ENCODE measurements at places on chromosomes 2 and 18. TPM values are rescaled to one million over a fixed set of nuclear protein-coding genes. Genes with fewer than 3 reads are reported as not detected.

GRCh38 chr2:75800456-75800855, 89.7 kb upstream of the GCFC2 start:
- DNase-seq: no peak

- DNase-seq: no peak
Observed at GRCh38 chr2:11398750-11399437, 54.5 kb upstream of the ROCK2 start.

DNA sequence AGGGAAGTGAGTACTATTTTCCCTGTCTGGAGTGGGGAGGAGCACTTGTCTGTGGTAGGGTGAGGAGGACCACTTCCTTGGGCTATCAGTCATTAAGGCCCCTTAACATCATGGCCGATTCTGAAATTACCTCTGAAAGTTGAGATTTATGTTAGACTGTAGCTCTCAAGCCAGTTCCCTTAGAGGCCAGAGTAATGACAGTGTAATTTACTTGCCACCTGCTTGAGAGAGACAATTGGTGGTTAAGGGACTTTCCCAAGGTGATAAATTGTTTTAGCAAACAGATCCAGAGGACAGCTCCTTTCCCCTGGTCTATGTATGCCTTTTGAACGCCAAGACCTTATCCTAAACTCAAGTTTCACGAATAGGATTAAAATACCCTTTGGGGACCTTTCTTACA, 56.1 kb downstream of the NEDD4L start:
- DNase-seq: no peak

- DNase-seq: no peak
Observed at GRCh38 chr2:86617738-86618137, 5.9 kb downstream of the RNF103 start.

GRCh38 chr2:235577404-235578330, 83.8 kb downstream of the AGAP1 start:
- DNase-seq: no peak

DNA sequence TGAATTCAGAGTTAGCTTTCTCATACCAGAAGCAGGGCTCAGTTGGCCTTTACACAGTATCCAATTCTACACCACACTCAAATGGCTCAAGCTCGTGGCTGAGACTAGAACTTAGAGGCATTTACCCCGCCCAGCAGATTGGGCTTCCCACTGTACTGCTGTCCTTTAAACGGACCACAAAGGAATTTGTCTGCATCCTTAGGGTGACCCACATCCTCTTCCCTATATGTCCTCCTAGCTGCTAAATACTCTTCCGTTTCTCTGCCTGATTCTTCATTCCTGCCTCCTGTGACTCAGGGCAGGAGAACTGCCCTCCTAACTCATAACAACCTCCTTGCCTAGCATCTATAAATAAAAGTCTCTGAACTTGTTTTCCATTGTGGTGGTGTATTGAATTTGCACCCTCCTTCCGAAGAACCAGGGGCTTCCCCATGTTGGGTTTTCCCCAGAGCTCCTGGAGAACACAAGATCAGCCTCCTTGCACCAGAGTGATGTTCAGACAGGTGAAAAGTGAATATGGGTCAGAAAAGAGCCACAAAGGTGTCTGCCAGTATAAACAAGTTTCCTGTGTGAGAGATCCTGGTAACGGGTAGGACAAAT, 32.0 kb upstream of the MC4R start:
- DNase-seq: no peak

DNA sequence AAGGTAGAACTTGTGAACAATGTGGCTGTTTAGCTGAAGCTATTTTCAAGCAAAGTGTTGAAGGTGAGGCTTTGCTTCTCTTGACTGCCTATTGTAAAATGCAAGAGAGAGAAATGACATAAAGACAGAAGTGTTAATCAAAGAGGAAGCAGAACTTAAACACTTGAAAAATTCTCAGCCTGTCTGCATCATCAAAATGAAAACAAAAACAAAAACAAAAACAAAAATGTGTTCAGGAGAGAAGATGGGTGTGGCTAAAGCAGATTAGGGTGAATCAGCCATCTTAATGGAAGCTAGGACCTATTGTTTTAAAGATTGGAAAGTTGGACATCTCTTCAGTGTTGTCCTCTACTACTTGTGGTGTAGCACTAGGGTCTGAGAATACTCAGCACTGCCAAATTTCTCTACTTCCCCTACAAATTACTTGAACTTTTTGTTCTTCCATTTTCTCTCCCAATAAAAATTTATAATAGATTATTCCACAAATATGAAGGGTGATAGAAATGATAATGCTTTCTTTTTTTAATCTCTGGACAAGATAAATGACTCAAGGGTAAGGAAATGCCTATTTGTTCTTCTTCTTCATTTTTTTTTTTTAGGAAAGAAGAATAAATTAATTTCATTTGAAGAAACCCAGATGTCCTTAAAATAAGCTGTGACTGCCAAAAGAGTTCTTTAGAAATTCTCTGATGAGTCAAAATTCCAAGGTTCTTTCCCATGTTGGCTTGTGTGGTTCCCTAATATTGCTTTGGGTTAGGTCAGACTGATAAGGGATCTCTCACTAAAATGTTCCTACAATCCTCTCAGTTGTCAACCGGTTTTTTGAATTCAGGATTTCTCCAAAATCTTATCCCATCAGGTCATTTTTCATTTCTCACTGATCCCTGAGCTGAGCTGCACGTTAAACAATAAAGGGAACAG, 571.2 kb upstream of the ZEB2 start:
- DNase-seq: no peak

DNA sequence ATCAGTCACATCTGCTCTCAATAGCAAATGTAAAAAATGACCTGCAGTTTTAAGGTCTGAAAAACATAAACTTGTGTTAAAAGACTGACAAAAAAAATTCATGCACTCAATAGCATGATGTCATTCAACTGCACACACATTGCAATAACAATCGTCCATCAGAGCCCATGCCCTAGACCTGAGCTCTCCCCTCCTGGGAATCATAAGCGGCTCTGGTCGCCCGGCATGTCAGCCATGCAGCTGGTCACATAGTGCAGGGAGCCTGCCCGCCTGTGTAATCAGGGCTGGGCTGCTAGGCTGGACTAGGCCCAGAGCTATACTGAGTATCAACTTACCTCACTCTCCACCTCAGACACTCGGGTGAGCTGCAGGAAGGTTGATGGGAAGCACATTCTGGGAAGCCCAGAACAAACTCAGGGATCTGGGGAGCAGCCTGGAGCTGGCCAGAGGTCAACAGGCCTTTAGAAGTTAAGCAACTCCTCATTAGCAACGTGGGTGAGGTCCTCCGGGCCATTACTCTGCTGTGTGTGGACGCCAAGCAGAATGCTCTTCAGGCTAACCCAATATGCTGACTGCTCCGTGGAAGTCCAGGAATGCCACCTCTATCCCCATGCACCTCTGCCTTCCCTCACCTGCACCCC, 165.5 kb downstream of the TTC32 start:
- no peak for DNase-seq

- DNase-seq: no peak
Observed at GRCh38 chr18:58254873-58255511, 211.0 kb downstream of the NEDD4L start.

- no peak for DNase-seq
Observed at GRCh38 chr2:158783923-158784322, 11.2 kb upstream of the DAPL1 start.

The DPP4 gene
- total RNA-seq: 6.9 TPM

The SLC38A11 gene
- total RNA-seq: 1.1 TPM

The CRYGC gene
- total RNA-seq: not detected

The EML6 gene
- 2.4 TPM for total RNA-seq

The NEB gene
- 0.64 TPM for total RNA-seq

The REG1B gene
- 2.6 TPM for total RNA-seq

The RETREG2 gene
- 68.1 TPM for total RNA-seq

Measured in mesenteric fat pad (tissue), 1 donor.